Ovary (tissue), 10 donors: ENCODE measurements at places on chromosomes 7 and 10. TPM values are rescaled to one million over a fixed set of nuclear protein-coding genes. Genes with fewer than 3 reads are reported as not detected.

GRCh38 chr7:34747867-34748727 lies 90.1 kb downstream of the NPSR1 start:
- peak; percentile 70 for DNase-seq
- no peak overlapping the region for H3K27ac ChIP-seq
- H3K4me3 ChIP-seq, result no peak overlapping the region
- H3K27me3 ChIP-seq, result no peaks in the 10 kb centered on the region
- H3K4me1 ChIP-seq, result no peaks in the 10 kb centered on the region
- H3K36me3 ChIP-seq, result no peaks in the 10 kb centered on the region

DNA sequence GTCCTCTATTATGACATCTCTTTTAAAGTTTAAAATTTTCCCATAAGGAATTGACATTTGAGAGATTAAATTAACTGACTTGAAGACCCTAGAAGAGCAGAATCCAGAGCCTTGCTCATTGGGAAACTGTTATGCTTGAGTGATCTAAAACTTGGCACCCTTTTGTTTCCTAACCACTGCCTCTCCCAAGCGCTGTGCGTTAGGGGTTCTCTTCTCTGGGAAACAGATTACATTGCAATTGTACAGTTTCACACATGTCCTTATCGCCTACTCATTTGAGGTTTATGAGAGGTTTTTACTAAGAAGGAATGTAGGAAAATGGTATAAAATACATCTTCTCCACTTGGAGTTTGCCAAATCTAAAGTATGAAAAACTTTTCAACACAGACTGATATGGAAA lies 126.8 kb upstream of the AMPH start:
- DNase-seq, result no peak
- H3K36me3 ChIP-seq, result no peaks in the 10 kb centered on the region
- no peak overlapping the region for H3K4me3 ChIP-seq
- H3K27me3 ChIP-seq, result no peaks in the 10 kb centered on the region
- no peak overlapping the region for H3K27ac ChIP-seq

The ASB10 gene
- polyA plus RNA-seq, result not detected

The ARMH3 gene
- 20.4 TPM for polyA plus RNA-seq

- H3K4me1 ChIP-seq, result no peaks in the 10 kb centered on the region
- H3K4me3 ChIP-seq, result no peak overlapping the region
- H3K27me3 ChIP-seq, result no peaks in the 10 kb centered on the region
- H3K36me3 ChIP-seq, result no peaks in the 10 kb centered on the region
These were observed 43.5 kb downstream of the ZWINT start for GRCh38 chr10:56317603-56318002.

The PRKAR2B gene
- 24.2 TPM for polyA plus RNA-seq

DNA sequence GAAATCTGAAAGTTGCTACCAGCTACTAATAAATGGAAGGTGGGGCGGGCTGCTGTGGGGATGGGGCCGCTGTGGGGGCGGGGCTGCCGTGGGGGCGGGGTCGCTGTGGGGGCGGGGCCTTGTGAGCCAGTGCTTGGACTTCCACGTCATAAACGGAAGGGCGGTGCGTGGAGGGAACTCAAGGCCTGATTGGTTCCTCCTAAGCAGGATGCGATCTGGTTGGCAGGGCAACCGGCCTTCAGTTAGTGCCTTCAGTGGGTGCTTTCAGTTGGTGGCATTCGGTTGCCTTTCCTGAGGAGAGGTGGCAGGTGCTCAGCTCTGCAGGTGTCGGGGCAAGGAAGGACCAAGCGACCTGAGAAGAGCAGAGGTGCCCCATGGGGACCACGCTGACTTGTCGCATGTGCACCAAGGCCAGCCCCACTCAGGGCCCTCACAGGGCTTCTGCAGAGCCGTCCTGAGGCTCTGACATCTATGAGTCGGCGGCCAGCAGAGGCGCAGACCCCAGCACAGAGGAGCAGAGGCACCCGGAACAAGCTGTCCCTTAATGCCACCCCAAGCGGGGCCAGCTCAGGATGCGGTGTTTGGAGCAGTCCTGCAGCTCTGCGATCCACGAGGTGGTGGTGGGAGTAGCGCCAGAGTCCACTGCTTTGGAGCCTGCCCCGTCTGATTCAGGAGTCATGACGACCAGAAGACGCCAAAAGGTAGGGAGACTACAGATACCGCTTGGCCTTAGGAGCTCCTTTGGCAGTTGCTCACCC lies 54.4 kb upstream of the PDSS1 start:
- H3K27me3 ChIP-seq, result no peaks in the 10 kb centered on the region
- no peak overlapping the region for H3K4me3 ChIP-seq
- no peaks in the 10 kb centered on the region for H3K36me3 ChIP-seq
- H3K4me1 ChIP-seq, result no peaks in the 10 kb centered on the region
- no peak overlapping the region for H3K27ac ChIP-seq

DNA sequence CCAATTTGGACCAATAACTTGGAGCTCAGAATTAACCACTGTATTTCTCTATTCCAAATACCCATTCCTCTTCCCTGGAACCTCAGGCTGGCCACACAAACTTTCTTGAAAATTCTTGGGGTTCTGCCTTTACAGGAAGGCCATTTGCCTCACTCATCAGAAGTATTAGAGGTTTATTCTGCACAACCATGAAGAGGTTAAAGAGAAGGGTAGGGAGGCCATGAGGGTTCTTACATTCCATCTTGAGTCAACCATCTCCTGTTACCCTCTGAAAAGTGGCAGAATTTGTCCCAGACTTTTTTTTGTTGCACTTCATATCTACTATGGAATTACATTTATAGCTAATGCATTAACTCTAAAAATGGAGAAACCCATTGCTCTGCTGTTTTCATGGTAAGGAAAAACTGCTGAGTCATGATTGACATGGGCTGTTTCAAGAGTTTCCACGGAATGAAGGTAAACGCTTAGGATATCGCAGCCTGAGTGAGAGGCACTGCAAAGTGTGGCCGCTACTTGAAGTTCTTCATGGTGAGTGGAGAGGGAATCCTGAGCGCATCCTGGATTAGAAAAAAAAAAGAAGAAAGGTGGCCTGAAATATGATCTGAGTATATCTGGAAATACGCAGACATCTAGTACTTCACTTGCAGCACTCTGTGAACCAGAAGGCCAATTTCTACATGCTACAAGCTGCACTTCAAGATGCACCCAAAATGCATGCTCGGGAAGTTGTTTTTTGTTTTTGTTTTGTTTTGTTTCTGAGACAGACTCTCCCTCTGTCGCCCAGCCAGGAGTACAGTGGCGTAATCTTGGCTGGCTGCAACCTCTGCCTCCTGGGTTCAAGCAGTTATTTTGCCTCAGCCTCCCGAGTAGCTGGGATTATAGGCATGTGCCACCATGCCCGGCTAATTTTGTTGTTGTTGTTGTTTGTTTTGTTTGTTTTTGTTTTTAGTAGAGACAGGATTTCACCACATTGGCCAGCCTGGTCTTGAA lies 83.7 kb downstream of the KIAA1217 start:
- no peak for DNase-seq
- no peaks in the 10 kb centered on the region for H3K27me3 ChIP-seq
- no peaks in the 10 kb centered on the region for H3K36me3 ChIP-seq

The CRPPA gene
- 1.7 TPM for polyA plus RNA-seq

The LEP gene
- polyA plus RNA-seq, result 0.87 TPM

- H3K36me3 ChIP-seq, result no peaks in the 10 kb centered on the region
- H3K27ac ChIP-seq, result no peak overlapping the region
- no peak for DNase-seq
- H3K4me3 ChIP-seq, result no peak overlapping the region
These were observed 61.2 kb downstream of the PCLO start for GRCh38 chr7:83101530-83101929.

The SAMD9L gene
- polyA plus RNA-seq, result 4.2 TPM

GRCh38 chr7:69903410-69903809 lies 305.1 kb downstream of the AUTS2 start:
- no peaks in the 10 kb centered on the region for H3K36me3 ChIP-seq
- H3K27me3 ChIP-seq, result no peaks in the 10 kb centered on the region
- H3K4me3 ChIP-seq, result no peak overlapping the region
- no peak overlapping the region for H3K27ac ChIP-seq
- DNase-seq, result no peak

The SPDYE6 gene
- polyA plus RNA-seq, result not detected

DNA sequence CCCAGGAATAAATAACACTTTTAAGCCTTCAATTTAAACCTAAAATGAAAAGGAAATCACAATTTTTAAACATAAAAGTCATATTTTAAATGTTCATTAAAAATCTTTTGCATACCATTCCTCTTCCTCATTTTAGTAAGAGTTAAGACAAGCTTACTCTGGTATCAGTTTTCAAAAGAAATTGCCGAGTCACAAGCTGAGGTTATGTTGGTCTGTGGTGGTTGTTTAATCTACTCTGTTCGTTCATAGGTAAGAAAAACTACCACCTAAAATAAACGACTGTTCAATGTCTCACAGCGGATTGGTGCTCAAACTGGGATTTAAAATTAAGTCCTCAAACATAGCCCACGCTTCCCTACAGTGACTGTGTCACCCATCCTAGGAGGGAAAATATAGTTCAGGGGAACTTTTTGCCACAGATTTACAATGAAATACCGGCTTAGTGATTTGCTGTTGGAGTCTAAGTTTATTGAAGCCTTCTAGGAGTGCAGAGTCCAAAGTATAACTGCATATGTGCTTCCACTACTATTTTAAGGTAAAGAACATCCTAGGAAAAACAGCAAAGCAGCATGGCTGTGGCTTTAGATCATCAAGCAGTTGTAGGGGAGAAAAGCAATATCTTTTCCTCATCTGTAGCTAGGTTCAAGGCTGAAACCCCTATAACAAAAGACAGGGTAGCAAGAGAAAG lies 61.1 kb downstream of the GNAT3 start:
- no peak overlapping the region for H3K4me3 ChIP-seq
- H3K27ac ChIP-seq, result no peak overlapping the region
- no peaks in the 10 kb centered on the region for H3K27me3 ChIP-seq

DNA sequence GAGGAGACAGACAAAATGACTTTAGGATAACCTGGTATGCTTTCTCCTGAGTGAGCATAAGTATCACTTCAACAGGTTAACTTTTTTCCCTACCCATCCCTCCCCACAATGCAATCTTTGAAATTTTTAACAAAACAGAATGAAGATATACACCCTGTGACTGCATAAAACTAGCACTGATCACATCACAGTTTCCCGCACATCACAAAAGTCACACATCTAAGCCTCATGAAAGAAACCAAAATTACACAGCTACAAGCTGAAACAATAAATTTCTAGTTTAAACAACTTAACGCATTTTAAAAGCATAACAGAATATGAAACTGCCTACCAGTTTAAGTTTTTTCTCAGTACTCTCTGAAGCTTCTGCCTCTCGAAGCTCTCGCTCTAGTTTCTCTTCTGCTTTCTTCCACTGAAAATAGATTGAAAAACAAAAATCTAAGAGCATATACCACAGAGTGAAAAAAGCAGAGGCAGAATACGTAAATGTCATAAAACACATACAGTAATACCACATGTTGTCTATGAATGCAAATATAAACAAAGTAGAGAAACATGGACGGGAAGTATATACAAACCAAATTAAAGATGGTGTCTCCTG lies 18.1 kb downstream of the NOC3L start:
- H3K27ac ChIP-seq, result no peak overlapping the region

The KNDC1 gene
- polyA plus RNA-seq, result 5.6 TPM

The SEMA4G gene
- 25.5 TPM for polyA plus RNA-seq

- peak; percentile 23 for DNase-seq
- no peaks in the 10 kb centered on the region for H3K36me3 ChIP-seq
- H3K27ac ChIP-seq, result no peak overlapping the region
- H3K27me3 ChIP-seq, result no peaks in the 10 kb centered on the region
- H3K4me1 ChIP-seq, result peaks cover 2% of the 10 kb centered on the region
These were observed 2.6 kb downstream of the MRPS33 start for GRCh38 chr7:141012044-141012685.

GRCh38 chr7:66301249-66301648 lies 96.1 kb downstream of the TPST1 start:
- DNase-seq, result no peak
- H3K27ac ChIP-seq, result no peak overlapping the region
- no peaks in the 10 kb centered on the region for H3K36me3 ChIP-seq
- no peaks in the 10 kb centered on the region for H3K27me3 ChIP-seq
